ENCODE measurements at places on chromosomes 2 and 18. TPM values are rescaled to one million over a fixed set of nuclear protein-coding genes. Genes with fewer than 3 reads are reported as not detected.

The GREB1L gene
- 0.31 TPM for polyA plus RNA-seq

The ABCG5 gene
- polyA plus RNA-seq, result 0.01 TPM

The CD8B gene
- polyA plus RNA-seq, result 1.6 TPM

The IGFBP5 gene
- polyA plus RNA-seq, result 29.4 TPM

The PROM2 gene
- polyA plus RNA-seq, result 56.0 TPM

The CDH2 gene
- 0.12 TPM for polyA plus RNA-seq

The CTDSP1 gene
- polyA plus RNA-seq, result 76.9 TPM

The TCF23 gene
- 0.02 TPM for polyA plus RNA-seq

The ARHGEF4 gene
- polyA plus RNA-seq, result 32.2 TPM
